ENCODE measurements at places on chromosomes 3 and 15.

DNA sequence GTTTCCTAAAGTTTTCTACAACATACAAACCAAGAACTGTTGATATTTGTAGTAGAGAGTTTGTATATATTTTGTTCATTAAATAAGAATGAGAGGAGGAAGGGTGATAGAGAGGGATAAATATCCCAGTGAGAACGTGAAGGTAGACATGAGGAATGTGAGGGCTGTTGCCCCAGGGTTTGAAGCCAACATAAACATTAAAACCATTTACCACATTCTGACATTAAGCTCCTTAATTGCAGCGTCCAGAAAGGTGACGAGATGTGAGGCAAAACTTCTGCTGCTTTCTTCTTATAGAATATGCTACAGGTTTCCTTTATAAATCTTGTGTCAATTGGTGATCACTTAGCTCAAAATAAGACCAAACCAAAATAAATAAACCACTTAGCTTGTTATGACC lies 267.8 kb upstream of the CNTN4 start:
- no peak for DNase-seq

GRCh38 chr3:165503825-165504224 lies 307.6 kb upstream of the SLITRK3 start:
- DNase-seq: no peak

- DNase-seq: no peak
Measured at GRCh38 chr3:73291541-73291940, 230.1 kb downstream of the EBLN2 start.

DNA sequence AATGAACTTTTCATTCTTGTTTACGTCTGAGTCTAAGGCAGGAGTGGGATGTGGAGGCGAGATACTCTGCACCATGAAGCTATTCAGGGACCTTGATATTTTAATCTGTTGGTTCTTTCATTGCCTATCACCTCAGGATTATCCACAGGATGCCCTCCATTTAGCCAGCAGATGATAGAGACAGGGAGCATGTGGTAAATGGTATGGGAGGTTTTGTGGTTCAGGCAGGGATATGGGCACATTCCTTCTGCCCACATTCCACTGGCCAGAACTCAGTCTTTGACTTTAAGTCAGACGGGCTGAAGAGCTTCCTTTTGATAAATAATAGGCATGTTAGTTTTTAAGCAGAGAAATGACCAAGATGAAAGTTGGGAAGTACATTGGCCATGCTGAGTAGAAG lies 548.0 kb upstream of the CCDC54 start:
- DNase-seq: no peak

- no peak for DNase-seq
Measured at GRCh38 chr3:81218023-81218422, 543.4 kb downstream of the GBE1 start.

GRCh38 chr15:83282776-83283137 lies 1.7 kb downstream of the BNC1 start:
- no peak for DNase-seq

- DNase-seq: no peak
Measured at GRCh38 chr15:52663536-52664294, 15.5 kb downstream of the ATOSA start.

DNA sequence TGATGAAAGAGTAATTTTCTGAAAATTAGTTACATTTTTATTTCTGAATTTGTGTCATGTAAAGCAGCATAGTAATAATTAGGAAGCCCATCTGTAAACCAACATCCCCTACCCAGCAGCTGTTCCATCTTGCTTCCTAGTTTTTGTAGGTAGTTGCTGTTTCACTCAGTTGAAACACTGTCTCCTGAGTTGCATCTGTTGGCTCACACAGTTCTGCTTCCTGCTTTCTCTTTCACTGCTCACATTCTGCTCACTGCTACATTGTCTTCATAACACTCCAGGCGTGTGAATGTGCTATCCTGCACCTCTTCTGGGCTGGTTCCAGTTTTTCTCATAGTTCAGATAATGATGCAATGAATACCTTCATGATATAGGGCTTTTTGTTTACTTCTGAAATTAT lies 123.4 kb downstream of the EPHB1 start:
- DNase-seq: no peak

- DNase-seq: peak; percentile 32
Measured at GRCh38 chr3:51942603-51943450, 664 bp downstream of the PARP3 start.

DNA sequence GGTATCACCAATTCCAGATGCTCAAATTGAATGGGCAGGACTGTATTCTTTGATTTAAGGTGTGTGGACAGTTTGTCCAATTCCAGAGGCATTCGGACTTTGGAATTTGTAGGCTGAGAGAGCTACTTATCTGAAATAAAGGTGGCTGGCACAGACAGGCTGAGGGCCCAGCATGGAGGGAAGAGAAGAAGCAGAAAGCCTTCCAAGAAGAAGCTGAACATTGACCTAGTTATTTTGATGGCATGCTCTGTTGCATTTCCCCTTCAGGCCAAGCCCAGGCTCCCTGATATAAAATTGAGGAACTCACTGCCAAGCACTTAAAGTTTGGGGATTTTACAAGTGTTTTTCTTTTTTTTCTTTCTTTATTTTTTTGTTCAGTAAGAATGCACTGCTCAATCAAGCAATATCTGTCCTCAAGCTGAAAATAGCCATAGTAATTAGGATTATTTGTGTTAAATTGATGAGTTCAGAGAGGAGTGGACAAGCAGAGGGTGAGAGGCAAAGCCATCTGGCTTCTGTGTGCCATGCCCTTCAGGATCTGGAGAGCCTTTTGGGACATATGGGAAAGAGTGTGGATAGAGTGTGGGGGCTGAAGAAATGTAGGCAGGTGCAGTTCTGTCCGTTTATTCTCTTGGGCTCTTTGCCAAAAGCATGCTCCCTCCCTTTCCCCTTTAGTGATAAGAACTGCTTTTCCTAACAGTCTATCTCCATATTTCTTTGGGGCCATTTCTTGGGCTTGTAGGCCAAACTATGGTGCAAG lies 148.9 kb downstream of the OXSM start:
- no peak for DNase-seq

- DNase-seq: no peak
Measured at GRCh38 chr3:44419116-44419922, 58.2 kb downstream of the ZNF445 start.

GRCh38 chr3:13161771-13162535 lies 88.7 kb upstream of the IQSEC1 start:
- no peak for DNase-seq

GRCh38 chr3:174403831-174404230 lies 455.3 kb upstream of the NAALADL2 start:
- no peak for DNase-seq

DNA sequence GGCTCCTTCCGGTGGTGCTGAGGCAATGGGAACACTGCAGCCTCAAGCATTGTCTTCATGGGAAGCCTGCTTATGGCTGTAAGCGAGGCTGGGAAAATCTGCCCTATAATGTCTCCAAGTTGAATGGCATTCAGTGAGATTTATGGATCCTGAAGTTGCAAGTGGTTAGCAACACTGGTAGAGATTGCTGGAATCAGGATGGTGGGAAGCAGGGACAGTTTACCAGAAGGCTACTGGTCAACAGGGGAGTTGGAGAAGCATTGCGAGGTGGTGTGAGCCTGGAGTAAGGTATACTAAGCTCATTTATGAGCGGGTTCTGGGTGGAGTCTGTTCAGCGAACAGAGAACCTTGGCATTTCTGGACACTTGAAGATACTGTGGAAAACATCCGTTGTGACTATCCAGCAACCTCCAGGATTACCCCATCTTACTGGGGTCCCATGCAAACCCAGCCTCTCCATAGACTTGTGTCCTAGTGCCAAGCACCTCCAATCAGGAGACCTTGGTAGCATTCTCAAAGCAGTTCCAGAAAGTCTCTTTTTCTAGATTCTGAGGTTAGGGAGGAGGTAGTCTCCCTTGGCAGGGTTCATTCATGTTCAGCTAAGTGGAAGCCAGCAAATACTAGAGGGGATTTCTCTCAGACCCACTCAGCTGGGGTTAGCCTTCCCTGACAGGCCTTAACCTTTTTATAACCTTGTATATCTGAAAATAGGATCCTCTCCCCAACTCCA lies 7.3 kb downstream of the RPSA start:
- no peak for DNase-seq

- no peak for DNase-seq
Measured at GRCh38 chr3:170128977-170129431, 52.5 kb downstream of the PHC3 start.

- DNase-seq: no peak
Measured at GRCh38 chr3:39154280-39155021, 1.1 kb upstream of the CSRNP1 start.

GRCh38 chr15:93041159-93041547 lies 47.9 kb downstream of the RGMA start:
- no peak for DNase-seq

DNA sequence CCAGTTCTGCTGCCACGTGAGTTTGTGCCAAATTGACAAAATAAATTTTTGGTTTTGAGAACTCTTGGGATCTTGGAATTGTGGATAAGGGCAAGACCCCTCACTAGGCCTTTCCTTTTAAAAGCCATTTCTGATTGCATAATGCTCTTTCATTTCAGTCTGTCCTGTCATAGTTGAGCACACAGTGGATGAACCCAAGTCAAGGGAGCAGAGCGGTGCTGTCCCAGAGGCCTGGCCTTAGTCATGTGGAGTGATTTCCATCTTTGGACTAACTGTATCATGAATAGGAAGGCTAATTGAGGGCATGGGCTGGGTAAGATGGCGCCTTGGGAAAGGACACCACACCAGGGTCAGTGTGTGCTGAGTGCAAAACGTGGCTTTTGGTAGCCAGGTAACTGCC lies 304.0 kb downstream of the UACA start:
- no peak for DNase-seq

DNA sequence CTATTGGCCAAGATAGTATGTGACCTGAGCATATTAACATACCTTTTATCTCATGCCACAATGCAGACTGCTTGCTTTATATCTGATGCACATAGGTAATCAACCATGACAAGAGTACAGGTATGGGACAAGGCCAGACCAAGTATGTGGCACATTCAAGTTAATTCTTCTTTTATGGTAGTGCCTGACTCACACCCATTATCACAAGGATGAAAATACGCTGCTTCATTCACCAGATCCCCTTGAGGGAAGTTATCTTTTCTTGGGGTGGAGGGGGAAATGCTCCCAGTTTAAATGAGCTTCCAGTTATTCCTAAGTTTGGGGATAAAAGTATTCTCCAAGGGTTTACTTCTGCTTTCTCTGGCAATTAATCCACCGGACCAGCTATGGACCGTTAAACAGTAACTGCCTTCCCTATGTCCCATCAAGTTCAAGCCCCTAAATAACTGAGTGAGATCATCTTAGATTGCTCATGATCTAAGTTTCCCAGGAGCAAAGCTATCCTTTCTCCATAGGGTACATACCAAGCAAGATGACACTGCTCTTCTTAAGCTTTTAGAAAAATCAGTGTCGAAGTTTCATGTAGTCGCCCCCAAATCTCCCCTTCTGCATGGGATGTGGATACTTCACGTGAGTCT lies 1.9 kb downstream of the COL8A1 start:
- DNase-seq: no peak

DNA sequence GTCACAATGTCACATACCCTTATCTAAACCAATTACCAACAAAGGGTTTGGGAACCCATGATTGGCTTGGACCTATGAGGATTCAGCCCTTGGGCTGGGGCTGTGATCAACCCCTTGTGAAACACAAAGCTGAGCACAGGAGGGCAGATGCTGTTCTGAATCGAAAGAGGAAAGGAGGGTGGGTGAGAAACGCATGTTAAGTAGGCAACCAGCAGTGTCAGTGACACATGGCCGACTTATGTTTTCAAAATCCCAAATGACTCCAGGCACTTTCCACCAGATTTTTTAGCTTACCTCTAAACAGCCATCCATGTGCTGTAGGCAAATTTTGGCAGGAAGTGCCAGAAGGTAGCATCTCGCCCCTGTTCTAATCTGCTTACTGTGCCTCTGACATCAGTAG lies 34.1 kb upstream of the KLHL25 start:
- DNase-seq: no peak

GRCh38 chr3:53939813-53940212 lies 48.2 kb upstream of the SELENOK start:
- no peak for DNase-seq

GRCh38 chr3:151476344-151477018 lies 15.6 kb upstream of the IGSF10 start:
- no peak for DNase-seq

GRCh38 chr15:50304836-50305235 lies 39.3 kb upstream of the HDC start:
- DNase-seq: no peak

GRCh38 chr3:33575311-33575710 lies 135.1 kb upstream of the UBP1 start:
- DNase-seq: no peak

GRCh38 chr15:32909431-32909830 lies 191.6 kb downstream of the GREM1 start:
- no peak for DNase-seq

- DNase-seq: peak; percentile 80
Measured at GRCh38 chr3:50194128-50194902, 2.9 kb downstream of the GNAT1 start.

DNA sequence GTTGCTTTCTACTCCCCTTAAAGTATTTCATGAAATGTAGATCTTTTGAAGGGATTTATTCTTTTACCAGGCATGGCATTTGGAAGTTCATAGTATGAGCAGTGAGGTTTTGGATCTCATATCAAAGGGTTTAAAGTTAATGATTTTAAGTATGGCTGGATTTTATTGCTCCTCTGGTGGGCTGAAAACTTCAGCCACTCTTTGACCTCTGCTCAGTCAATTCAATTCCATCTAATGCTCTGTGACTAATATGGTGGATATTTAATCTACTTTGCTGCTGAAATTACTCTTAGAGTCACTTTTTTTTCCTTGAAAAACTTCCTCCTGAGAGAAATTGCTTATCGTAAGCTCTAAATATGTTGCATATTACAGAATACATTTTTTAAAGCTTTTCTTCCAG lies 218.6 kb downstream of the NR2F2 start:
- DNase-seq: no peak

DNA sequence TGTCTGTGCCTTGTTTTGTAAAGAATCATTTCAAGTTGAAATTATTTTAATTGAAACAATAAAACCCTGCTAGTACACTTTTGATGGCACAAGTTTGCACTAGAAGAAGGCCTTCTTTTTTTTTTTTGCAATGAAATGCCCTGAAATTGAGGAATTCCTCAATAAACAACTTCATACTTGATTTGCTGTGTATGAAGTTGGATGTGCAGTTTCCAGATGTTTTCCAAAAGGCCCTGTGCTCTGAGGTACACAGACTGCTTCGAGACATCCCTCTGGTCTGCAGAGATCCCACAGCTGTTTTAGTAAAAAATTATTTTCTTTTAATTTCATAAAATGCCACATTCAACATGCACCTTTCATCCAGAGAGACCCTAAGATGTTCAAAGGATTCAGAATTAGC lies 48.9 kb downstream of the HES1 start:
- no peak for DNase-seq

Measured in effector CD4-positive, alpha-beta T cell (primary cell).